GM04504 (cell line): ENCODE measurements at places on chromosomes 7 and 10.
A peak's percentile ranks its signal among the peaks of the same experiment; 100 is the strongest.

DNA sequence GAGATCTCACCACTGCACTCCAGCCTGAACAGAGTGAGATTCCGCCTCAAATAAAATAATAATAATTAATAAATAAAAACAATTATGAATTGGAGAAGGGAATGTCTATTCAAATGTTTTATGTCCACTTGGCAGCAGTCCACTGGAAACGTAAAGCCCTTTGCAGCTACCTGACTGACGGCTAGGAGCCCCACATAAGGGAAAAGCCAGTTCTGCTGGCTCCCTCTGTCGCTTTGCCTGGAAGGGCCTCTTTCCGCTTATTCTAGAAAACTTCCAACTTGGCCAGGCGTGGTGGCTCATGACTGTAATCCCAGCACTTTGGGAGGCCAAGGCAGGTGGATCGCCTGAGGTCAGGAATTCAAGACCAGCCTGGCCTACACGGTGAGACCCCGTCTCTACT is 6.1 kb upstream of the TNS3 start:
- no peak for DNase-seq

DNA sequence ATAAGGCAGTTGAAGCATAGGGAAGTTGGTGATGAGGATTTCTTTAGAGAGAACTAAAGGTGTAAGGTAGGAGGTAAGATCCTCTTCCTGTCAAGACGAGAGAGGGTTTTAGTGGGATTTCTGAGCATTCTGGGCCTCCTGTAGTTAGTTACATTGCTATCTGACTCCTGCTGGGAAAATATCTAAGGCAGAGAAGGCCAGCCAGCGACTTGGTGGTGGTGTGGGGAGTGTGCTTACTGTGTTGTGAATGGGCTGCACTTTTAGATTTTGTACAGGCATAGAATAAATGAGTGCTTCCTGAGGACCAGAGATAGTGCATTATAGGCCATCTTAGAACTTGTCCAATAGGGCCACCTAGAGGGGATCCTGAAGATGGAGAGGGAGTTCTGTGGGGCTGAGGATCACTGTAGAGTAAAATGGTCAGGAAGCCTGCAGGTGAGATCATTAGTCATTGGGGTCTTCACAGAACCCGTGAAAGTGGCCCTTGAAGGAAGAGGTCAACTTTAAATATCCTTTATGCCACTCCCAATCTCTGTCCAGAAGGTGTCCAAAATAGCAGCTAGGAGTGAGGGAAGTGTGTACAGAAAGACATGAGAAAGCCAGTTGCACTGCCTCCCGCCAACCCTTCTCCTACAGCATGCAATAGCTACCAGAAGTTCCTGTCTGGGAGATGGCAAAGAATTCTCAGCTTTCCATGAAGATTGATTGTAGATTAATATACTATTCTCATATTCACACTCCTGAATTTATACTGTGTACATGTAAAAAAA is 266.6 kb downstream of the POLR1F start:
- peak; percentile 32 for DNase-seq

DNA sequence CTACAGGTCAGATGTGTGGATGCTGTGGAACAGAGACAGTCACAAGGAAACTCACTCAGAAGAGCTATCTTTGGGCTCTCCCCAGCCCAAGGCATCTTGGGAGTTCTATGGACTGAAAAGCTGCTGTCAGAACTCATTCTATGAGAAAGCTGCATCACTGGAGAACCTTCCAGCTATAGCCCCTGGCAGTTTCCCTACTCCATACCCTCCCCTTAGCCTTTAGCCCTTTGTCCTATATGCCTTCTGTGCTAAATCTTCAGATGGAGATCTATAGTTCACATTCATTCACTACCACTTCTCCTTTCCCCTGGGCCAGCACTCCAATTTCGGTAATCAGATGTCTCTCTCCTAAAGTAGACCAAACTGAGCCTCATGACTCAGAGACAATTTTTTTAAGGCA is 6.9 kb downstream of the WNT8B start:
- no peak for DNase-seq

DNA sequence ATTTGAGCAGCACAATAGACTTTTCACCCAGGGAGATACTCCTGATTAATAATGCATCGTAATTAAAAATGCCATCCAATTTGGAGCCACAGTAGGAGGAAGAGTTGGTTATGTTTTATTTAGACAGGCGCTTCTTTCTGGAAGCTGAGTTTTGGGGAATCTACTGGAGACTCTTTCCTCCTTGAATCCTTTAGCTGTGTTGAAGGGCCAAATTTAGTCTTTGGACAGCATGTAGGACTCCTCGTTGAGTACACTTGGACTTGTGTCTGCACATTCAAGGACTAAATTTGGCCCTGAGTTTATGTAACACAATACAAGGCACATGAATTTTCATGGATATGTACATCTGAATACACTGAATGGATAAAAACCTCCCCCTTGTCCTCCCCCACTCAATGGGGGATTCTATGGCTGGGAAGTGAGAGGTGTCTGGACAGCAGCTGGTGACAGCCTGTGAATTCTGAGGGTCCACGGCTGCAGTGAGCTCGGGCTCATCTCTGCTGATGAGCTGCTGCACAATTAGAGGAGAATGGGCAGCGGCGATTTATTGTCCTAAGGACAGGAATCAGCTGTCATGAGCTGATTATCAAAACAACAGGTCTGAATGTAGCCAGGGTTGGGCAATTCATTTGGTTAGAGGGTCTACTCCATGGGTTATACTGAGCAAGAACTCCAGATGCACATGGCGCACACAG is 95.2 kb downstream of the PRTFDC1 start:
- DNase-seq, result no peak

- DNase-seq, result no peak
Observed at GRCh38 chr7:134709197-134709596, 62.5 kb downstream of the BPGM start.

- no peak for DNase-seq
Observed at GRCh38 chr7:151425670-151426440, 14.1 kb downstream of the CRYGN start.

GRCh38 chr7:150388709-150389531 is 9.8 kb downstream of the ZNF775 start:
- DNase-seq, result no peak

DNA sequence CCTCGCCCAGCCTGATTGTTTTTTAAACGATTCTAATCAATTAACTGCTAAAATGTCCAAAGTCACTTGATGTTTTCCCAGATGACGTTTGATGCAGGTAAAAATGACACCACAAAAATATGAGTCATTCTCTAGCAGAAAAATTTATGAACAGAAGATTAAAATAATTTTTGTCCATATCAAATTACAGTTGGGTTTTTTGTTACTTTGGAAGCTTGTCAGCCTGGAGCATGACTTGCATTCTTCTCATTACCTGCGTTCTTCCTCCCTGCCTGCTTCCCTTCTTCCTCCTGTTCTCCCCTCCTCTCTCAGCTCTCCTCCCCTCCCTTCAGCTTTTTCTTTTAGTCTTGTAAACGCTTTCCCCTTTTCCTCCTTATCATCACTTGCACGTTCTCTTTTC is 18.7 kb downstream of the IL15RA start:
- no peak for DNase-seq

- no peak for DNase-seq
Observed at GRCh38 chr7:108459922-108460551, 3.8 kb upstream of the NRCAM start.

- DNase-seq, result no peak
Observed at GRCh38 chr7:31699050-31699449, 12.0 kb downstream of the PPP1R17 start.

- no peak for DNase-seq
Observed at GRCh38 chr10:11320809-11321520, 290.5 kb downstream of the USP6NL start.

DNA sequence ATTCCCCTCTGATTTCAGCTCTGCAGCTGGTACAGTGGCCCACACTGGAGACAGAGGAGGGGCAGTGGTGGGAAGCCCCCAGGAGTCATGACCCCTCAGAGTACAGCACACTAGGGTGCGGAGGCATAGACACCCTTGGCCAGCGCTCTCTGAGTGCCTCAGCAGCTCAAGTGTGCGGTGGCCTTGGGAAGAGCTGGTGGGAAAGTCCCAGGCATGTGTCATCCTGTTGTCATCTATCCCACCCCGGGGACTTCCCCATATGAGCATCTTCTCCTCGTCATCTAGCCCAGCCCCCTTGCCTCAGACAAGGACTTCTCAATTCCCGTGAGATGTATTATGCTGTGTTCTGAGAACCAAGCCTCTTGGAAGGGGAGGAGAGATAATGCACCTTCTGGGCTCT is 15.6 kb upstream of the PPIF start:
- peak; percentile 75 for DNase-seq

DNA sequence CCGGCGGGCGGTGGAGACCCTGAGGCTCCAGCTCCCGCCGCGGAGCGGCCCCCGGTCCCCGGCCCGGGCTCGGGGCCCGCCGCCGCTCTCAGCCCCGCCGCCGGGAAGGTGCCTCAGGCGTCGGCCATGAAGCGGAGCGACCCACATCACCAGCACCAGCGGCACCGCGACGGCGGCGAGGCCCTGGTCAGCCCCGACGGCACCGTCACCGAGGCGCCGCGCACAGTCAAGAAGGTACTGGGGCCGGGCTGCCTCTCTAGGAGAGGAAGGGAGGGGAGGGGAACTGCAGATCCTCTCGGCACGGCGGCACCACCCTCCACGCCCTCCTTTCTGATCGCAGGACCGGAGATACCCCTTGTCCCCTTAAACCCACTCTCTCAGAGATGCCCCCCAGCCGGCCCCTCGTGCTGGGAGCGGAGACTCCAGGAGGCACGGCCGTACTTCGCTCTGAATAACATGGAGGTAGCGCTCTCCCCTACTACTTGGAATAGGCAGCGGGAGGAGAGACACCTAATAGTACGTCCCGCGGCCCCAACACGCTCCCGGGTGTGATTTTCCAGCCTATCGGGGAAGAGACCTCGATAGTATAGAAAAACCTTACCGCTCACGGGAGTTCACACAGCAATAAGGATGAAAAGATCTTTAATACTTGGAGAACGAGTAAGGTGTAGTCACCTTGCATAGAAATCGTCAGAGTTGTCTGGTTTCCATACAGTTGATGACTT is 538 bp downstream of the AHCYL2 start:
- DNase-seq, result no peak

DNA sequence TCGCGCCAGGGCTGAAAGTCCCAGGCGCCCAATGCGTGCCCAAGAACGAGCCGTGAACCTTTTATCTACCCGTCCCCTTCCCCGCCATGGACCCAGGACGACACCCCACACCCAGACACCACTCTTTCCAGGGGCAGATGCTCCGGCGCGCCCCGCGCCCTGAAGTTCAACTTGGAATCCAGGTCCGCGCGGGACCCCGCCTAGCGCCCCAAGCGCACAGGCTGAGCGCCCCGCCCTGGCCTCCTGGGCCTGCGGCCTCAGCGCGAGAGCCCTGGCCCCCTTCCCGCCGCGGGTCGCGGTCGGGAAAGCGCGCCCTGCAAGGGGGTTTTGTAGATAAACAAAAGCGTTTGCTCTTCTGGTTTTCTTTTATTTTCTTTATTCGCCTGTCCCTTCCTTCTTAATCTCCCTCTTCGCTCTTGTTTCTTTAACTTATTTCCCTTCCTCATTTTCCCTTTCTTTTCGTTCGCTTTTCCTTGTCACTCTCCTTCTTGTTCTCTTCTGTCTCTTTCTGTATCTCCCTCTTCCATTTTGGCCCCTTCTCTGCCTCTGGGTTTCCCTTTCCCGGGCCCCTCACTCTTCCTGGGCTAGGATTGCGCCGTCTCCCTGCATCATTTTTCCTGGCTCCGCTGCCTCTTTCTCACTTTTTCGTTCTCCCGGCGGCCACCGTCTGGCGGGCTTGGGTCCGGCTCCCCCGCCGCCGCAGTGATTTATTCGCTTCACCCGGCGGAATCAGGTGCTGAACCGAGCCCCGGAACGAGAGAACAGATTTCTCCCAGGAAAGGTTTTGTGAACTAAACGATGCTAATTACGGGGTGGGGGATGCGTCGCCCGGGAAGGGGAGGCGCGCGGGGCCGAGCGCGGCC is 15.3 kb upstream of the PAX2 start:
- no peak for DNase-seq
